CD4-positive, alpha-beta T cell treated with Interferon gamma for 1 hour (primary cell): ENCODE measurements at places on chromosomes 6 and 20.

- no peak for DNase-seq
Observed at GRCh38 chr20:43170771-43171170, 18.9 kb downstream of the PTPRT start.

GRCh38 chr6:16623731-16624130, 137.5 kb downstream of the ATXN1 start:
- no peak for DNase-seq

DNA sequence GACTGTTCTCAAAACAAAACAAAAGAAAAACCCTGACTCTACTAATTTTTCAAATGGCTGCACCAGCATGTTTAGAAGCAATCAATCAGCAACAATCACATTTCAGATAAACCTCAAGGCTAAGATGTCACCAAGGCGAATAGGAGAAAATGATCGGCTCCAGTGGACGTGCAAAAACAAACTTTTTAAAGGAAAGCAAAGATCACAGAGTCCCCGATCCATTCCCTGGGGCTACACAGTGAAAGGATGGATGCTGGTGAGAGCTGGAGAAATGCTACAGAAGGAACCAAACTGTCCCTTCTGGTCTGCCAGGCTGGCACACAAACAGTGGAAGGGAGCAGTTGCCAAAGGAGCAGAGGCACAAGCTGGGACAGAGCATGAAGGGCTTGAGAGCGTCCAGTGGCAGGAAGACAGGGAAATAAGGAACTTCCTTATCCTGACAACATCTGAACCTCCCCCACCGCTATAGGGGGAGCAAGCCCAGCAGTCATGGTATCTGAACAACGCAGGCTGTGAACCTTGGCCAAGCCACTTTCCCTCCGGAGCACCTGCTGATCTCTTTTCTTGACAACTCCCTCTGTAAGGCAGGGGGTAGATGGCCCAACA, 73.7 kb upstream of the HIVEP1 start:
- no peak for DNase-seq

- no peak for DNase-seq
Observed at GRCh38 chr6:130932438-130932837, 105.2 kb downstream of the SMLR1 start.

DNA sequence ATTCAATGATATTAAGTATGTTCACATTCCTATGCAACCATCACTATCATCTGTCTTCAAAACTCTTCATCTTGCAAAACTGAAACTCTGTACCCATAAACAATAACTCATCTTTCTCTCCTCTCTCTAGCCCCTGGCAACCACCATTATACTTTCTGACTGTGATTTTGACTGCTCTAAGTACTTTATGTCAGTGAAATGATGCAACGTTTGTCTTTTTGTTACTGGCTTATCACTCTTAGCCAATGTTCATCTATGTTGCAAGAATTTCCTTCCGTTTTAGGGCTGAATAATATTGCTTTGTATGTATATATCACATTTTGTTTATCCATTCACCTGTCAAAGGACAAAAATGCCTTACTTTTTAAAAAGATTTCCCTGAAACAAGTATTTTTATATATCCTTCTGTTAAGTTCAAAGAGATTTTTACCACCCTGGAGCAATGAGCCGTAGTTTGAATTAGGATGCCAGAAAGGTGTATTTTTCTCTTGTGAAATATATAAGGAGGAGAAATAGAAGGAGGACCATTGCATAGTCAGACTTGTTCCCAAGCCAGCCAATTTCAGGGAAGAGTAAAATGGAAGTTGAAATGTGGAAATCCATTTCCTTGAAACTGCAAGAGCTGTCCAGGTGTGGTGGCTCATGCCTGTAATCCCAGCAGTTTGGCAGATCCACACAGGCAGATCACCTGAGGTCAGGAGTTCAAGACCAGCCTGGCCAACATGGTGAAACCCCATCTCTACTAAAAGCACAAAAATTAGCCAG, 4.0 kb upstream of the CGAS start:
- no peak for DNase-seq

DNA sequence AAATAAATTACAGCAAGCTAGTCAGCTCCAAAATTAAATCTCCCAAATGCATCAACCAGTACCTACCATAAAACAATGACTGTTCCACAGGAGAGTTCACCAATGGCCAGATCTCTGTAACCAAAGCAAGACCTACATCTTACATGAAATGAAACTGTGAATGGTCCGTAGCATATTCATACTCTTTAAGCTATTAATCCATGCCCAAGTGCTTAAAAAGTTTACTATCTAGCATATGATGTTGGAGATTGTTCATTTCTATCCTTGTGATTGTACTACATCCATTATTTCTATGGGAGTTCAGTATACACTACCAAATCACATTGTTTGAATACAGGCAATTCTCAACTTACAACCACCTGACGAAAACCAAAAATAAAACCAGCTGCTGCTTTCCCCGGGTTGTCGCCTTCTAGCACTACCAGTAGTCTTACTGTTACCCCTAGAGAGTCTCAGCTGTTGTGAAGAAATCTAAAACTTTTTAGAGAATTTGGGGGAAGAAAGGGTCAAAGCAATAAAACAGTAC, 38.0 kb downstream of the HIVEP2 start:
- no peak for DNase-seq

DNA sequence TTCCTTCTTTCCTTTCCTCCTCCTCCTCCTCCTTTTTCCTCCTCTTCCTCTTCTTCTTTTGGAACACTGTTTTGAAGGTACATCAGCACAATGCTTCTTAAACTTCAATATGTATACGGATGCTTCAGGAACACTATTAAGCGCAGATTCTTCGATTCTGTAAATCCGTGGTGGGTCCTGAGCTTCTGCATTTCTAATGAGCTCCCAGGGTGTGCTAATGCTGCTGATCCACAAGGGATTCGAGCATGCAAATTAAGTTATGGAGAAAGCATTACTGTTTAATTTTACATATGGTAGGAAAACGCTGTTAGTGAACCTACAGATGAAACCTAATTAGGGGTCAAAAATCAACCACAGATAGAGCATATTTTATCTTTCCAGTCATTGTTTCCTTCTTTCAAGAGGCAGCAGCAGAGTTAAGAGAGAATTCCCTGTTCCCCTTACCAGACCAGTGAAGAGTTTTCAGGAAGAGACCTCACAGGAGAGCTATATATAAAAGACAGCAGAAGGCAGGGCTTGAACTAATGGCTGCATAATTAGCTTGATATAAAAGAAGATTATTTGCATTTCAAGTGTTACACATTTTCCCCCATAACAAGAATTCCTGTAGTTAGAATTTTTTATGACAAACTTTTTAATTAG, 47.2 kb downstream of the KIF13A start:
- DNase-seq, result no peak
